HCEC 1CT (cell line): ENCODE measurements at places on chromosomes 4 and X.

GRCh38 chr4:7354927-7355326, 79.8 kb downstream of the PSAPL1 start:
- DNase-seq, result no peak

- DNase-seq, result no peak
Observed at GRCh38 chrX:39952989-39953388, 144.8 kb downstream of the BCOR start.

DNA sequence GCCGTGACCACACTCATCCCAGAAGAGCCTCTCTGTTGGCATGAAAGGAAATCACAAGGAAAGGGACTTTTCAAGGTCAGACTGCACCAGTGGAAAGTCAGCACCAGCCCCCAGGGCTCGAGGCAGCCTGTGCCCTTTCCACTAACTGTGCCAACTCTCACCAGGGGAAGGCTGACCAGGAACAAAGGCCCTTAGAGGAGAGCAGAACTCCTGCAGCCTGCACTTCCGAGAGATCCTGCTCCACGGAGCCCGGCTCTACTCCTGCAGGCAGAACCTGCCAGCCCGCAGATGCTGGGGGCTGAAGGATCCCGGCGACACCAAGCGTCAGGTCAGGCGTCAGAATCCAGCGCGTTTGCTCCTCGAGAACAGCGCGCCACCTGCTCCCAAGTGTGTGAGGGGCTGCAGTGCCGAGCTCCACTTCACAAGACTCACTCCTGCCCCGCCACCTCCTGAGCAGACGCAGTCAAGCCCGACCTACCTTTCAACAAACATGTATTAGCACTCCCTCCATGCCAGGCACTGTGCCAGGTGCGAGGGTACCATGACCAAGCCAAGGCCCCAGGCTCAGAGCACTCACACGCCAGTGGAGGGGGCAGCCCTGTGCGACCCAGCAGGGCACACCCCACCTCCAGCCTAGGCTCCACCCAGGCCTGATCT, 13.6 kb upstream of the HELT start:
- DNase-seq, result no peak

- no peak for DNase-seq
Observed at GRCh38 chrX:11760958-11761357, 2.9 kb downstream of the MSL3 start.

- peak; percentile 51 for DNase-seq
Observed at GRCh38 chrX:24081661-24082154, 27.0 kb downstream of the EIF2S3 start.

GRCh38 chrX:42900947-42901346, 123.0 kb upstream of the PPP1R2C start:
- no peak for DNase-seq

DNA sequence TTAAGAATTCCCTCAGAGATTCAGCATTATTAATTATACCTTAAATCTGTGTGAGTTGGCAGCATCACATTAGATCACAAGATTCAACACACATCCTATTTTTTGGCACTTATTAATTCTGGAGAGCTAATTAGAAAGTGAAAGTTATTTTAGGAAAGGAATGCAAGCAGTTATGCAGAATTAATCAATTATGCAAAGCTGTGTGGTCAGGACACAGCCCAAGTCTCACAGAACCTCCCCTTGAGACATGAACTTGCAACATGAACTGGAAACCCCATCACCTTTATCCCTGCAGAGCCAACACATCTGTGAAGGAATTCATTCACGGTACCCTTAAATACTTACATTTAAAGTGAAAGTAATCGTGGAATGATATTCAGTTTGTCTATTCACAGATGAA, 80.5 kb downstream of the TSPAN5 start:
- no peak for DNase-seq

DNA sequence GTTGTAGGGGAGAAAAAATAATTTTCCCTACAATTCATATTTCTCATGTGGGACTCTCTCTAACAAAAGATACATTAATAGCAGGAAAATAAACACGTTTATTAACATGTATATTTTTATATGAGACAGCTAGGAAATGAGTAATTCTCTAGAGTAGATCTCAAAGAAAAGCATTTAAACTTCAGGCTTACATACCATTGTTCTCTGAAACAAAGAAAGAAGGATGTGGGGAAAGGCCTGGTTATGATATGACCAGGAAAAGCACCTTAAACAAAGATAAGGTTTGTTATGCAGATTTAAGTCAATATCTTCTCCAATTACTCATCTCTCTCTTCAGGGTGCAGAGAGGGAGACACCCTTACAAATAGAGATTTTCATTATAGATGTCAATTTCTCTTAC, 131.3 kb downstream of the SLC7A11 start:
- no peak for DNase-seq

- DNase-seq, result no peak
Observed at GRCh38 chrX:152896450-152896849, 1.4 kb upstream of the ZNF185 start.

DNA sequence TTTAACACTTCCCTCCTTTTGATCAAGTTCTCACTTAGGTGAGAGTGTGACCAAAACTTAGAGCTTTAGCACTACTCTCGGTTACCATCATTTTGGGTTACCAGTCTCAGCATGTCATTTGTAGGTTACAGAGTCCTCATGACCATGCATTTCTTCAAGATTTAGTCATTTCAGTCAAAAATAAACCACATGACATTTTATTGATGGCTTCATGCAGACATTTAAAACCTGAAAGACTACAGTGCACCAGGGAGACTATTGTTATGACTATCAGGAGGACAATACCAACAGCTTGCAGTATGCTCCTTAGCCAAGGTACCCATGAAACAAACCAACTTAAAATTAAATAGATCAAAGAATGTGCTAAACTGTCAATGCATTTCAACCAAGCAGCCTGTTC, 498.1 kb upstream of the FSTL5 start:
- DNase-seq, result no peak

DNA sequence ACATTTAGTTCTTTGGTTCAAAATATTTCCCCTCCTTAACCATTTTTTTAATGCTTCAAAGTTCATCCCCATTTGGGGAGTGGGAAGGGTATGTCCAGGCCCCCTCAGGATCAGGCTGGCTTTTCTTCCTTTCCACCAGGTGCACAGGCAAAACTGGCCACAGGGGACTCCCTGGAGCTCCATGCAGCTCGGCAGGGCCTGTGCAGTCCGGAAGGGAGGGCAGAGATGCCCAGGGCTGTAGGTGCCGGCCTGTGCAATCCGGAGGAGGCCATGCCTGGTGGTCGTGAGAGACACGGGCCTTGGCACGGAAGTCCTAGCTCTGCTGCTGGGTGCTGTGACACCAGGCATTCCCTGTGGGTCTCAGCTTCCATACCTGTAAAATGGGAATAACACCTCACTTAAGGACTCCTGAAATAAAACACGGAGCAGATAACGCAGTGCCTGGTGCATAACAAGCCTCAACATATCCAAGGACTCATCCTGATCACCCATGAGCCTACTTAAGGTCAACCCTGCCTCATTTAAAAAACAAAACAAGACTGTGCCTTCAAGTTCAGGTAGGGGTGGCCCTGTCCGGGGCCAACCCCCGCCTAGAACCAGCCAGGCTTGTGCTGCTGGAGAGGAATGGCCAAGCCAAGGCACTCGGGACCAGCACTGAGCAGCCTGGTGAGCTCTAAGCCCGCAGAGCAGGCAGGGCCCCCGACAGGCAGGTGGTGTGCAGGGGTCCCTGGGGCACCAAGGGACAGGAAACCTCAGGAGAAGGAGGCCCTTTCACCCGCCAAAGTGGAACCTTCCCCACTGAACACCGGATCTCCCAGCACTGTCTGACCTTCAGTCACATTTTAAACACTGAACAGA, 21.2 kb upstream of the CYP4V2 start:
- DNase-seq, result no peak

DNA sequence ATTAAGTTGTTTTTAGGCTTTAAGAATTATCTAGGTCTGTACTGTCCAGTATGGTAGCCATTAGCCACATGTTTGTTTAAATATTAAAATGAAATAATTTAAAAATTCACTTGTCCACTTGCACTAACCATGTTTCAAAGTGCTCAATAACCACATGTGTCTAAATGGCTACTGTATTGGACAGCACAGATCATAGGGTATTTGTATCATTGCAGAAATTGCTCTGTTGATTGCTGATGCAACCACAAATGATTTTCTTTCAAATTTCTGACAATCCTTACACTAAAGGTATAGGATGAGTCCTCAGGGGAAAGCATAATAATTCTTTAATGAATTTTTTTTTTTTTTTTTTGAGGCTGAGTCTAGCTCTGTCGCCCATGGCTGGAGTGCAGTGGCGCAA, 84.9 kb downstream of the KDM6A start:
- DNase-seq, result no peak

GRCh38 chrX:132393085-132393484, 95.8 kb downstream of the MBNL3 start:
- no peak for DNase-seq

DNA sequence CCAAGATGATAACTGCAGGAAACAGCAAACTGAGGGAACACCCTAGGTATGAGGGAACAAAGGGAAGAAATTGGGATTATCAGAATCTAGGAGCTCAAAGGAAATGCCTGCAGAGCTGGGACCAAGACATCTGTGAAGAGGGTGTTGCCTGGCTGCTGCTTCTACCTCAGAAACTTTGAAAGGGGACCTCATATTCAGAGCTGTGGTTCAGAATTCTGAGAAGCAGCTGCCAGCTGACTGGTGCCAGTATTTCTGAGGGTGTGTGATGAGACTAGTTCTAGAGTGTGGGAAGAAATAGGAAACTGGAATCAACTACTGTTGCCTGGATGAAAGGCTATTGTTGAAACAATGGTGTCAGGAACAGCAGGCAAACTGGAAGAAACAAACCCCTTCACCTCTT, 8.5 kb downstream of the FAAH2 start:
- no peak for DNase-seq

DNA sequence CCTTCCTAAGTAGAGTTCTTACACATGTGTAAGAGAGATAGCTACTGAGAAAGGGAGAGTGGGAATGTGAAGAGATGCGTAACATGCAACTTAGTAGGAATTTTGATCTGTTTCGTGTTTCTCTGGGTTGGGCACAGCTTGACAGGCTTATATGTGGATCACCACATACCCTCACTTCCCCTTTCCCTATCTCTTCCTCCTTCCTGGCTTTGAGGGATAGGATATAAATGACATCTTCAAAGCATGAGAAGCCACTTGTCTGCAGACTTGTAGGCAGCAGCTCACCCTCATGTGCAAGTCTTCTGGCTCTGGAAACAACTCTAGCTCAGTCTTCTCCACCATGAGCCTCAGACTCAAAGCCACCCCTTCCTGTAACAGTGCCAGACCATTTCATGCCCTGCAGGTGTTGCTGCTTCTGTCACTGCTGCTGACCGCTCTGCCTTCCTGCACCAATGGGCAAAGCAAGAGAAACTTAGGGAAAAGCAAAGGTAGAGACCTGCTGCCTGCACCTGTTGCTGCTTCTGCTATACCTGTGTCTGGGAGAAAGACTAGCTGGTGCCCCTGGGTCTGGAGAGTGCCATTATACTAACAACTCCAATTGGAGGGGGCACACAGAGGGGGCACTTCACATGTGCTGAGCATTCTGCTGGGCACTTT, 5.4 kb upstream of the PF4V1 start:
- DNase-seq, result no peak

GRCh38 chr4:173943547-173943946, 339.9 kb downstream of the FBXO8 start:
- no peak for DNase-seq

DNA sequence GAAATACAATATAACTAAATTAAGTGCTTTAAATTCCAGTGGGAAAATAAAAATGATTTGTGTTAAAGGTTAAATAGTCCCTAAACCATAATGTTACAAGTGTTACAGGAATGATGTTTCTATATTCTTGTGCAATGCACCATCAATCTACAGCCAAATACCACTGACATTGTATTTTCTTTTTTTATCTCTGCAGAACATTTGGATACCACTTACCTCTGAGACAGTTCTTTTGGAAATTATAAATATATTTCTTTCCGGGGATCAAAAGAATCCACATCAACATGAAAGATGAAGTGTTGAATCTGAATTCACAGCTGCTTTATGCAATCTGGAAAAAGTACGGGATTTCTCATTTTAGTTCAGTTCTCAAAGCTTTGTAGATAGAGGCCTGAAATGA, 518.3 kb upstream of the AGA start:
- no peak for DNase-seq

- no peak for DNase-seq
Observed at GRCh38 chrX:16873106-16873505, 2.9 kb upstream of the RBBP7 start.

GRCh38 chr4:168825975-168826374, 184.1 kb downstream of the CBR4 start:
- peak; percentile 37 for DNase-seq
